ENCODE measurements at places on chromosomes 4 and X.
A peak's percentile ranks its signal among the peaks of the same experiment; 100 is the strongest.

DNA sequence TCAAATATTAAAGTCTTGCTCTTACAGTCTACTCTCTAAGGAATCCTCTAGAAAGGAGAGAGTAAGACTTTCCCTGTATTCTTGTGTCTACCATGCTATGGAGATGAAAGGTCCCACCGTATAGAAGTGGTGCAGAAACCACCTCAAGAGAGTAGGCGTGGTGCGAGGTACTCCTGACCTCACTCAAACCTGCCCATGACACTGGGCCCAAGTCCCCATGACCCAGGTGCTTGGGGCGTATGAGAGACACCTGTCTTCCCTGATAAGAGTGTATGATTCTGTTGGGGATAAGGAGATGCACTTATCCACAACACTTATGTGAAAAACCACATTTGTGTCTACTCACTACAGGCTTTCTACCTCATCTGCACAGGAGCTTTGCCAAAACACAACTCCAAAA is 55.0 kb upstream of the STS start:
- DNase-seq: no peak

DNA sequence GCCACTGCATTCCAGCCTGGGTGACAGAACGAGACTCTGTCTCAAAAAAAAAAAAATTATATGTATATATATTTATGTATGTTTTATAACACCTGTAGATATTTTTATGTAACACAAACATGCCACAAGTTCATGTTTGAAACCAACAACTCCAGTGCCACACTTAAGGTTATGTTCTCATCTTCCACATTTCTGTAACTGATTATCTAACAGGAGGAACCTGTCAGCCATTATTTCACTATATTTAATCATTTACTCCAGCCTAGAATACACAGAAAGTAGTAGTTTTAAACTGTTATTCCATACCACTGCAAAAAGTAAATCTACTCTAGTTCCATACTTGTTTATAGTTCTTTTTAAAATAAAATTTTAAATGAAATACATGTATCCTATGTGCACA is 32.3 kb downstream of the MCUB start:
- DNase-seq: no peak

DNA sequence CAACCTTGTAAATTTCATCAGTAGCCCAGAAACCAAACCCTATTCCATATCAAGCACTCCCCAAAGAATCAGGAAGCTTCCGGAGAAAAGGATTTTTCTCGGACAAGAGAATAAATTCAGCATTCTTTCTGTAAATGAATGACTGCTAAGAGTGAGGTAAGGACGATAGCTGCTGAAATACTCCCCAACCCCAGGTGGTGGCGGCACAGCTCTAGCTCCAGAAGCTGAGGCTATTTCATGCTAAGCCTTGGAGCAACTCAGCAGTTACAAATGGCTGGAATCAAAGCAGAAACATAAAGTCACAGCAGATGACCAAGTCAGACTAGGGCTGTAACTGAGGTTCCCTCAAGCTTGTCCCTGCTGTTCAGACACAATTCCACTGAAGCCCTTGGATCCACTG is 13.9 kb upstream of the PCDH19 start:
- DNase-seq: no peak

- DNase-seq: no peak
These were observed 422.4 kb upstream of the BOD1L1 start for GRCh38 chr4:14049946-14050345.

DNA sequence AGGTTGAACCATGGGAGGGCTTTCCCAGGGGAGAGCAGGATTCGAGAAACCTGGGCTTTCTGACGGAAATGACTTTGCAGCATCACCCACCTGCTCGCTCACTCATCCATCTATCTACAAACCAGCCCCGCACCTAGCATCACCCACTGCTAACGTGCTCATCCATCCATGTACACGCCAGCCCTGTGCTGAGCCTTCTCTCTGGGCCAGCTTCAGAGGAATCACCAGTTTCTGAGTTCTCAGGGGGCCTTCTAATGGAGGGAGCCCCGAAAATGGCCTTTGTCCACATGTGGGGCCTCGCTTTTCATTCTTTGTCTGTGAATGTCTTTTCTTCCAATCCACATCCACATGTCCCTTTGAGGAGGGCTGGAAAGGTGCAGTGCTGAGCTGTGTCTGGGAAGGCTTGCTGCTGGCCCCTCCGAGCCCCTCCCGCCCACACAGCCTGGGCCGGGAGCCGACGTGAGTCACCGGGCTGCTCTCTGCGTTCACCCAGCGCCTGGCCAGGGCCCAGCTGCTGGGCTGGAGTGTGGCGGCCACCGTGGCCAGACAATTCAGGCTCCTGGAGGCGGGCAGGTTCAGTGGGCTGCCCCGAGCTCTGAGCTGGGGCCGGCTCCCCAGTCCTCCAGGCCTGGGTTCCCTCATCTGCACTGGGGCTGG is 14.7 kb downstream of the SORCS2 start:
- no peak for DNase-seq

- no peak for DNase-seq
These were observed 1023.8 kb downstream of the FAT4 start for GRCh38 chr4:126338548-126338947.

GRCh38 chr4:77036206-77036605 is 39.6 kb downstream of the CCNI start:
- no peak for DNase-seq

DNA sequence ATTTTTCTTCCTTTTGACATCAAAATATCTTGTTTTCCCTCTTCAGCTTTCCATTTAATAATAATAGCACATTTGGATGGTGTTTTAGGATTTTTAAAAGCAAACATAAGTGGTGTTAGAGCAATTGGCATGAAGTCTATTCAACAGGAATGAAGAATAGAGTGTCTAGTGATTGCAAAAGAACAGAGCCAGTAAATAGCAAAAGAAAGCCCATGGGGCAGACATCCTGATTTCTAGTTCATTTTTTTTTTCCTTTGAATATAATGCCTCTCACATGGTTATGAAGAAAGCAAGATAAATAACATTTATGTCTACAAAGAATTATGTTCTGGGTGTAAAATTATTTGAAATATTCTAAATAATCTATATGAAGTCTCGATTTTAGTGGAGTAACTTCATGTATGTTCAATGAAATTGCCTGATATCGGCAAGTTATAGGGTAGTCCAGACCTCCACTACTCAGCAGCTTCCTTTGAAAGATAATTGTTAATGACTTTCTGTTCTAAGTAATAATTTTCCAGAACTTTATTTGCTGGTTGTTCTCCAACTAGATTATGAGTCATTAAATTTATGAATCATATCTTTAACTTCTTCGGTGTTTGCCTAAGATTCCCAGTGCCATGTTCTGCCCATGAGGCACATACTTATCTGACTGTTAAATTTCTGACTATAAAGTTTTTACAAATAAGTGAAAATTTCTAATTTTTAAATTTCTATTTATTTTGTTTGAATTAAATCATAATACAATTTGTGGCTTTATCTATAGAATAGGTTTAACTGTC is 587.9 kb downstream of the TLL1 start:
- no peak for DNase-seq

GRCh38 chr4:40309250-40309774 is 25.8 kb upstream of the CHRNA9 start:
- DNase-seq: peak; percentile 92

- no peak for DNase-seq
These were observed 87.0 kb downstream of the ANXA3 start for GRCh38 chr4:78638337-78639172.
